ENCODE measurements at places on chromosomes 1 and 21. TPM values are rescaled to one million over a fixed set of nuclear protein-coding genes. Genes with fewer than 3 reads are reported as not detected.

ADAMTS1 gene
- 96.3 TPM for total RNA-seq

LMOD1 gene
- total RNA-seq = 0.20 TPM

RHCE gene
- 0.20 TPM for total RNA-seq

ATP5IF1 gene
- total RNA-seq = 86.3 TPM

ANXA9 gene
- 0.37 TPM for total RNA-seq

EPHB2 gene
- 0.73 TPM for total RNA-seq

CAMK1G gene
- under 0.01 TPM for total RNA-seq

B3GALT5 gene
- total RNA-seq = not detected

S100A7A gene
- total RNA-seq = not detected
